ENCODE measurements at places on chromosomes 6 and 20.

- DNase-seq, result no peak
Measured at GRCh38 chr6:40326714-40327421, 260.3 kb downstream of the LRFN2 start.

GRCh38 chr6:26105109-26105730 is 18.0 kb downstream of the HFE start:
- no peak for DNase-seq

DNA sequence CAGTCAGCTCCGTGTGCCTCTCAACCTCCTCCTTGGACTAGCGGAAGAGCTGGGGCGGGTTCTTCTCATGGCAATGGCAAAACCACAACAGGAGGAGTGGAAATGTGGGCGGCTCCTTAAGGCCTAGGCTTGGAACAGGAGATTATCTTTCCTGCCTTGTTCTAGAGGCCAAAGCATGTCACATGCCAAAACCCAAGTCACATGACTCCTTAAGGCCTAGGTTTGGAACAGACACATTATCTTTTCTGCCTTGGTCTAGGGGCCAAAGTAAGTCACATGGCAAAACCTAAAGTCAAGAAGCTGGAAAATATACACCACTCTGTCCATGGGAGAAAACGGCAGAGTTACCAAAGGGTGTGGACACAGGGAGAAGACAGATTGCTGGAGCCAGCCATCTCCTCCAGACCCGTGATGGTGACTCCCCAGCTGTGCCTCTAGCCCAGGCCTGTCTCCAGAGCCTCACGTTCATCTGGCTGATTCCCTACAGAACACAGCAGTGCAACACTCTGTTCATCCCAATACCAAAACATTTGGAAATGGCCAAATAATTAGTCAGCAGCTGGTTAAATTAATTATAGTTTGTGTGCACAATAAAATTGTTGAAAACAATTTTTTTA is 34.2 kb downstream of the ANKRD60 start:
- DNase-seq, result no peak

- DNase-seq, result no peak
Measured at GRCh38 chr20:58169450-58169849, 59.0 kb downstream of the ANKRD60 start.

DNA sequence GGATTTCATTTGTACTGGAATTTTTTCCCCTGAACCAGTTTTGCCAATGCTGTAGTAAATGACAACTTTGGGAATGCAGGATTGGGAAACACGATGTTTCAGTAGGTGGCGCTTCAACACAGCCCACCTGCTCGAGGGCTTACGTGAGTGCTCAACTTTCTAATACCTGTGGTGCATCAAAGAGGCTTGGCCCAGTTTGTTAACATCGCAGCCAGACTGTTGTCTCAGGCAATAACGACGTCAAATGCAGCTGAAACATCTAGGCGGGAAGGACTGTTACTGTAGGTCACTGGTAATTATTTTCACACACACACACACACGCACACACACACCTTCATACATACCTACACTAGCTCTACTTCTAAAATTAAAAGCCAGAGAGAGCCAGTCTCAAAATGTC is 815.5 kb upstream of the SLC35B3 start:
- no peak for DNase-seq

DNA sequence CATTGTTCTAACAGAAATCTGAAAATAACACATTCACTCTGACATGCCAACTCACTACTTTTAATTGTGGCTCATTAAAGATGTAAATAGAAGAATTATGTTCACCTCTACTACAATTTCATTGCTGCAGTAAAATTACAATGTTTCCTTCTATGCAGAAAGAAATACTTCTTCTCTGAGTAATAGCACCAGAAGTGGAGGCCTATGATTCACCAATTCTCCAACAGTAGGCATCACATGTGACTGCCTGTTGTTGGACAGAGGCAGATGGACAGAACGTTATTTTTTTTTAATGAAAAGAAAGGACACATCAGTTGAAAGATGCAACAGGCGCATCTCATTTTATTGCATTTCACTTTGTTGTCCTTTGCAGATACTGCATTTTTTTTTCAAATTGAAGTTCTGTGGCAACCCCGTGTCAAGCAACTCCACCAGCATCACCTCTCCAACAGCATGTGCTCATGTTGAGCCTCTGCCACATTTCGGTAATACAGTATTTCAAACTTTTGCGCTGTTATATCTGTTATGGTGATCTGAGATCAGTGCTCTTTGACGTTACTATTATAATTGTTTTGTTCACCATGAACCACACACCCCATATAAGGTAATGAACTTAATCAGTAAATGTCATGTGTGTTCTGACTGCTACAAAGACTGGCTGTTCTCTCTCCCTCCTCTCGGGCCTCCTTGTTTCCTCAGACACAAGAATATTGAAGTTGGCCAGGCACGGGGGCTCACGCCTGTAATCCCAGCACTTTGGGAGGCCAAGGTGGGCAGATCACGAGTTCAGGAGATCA is 121.4 kb downstream of the ATXN1 start:
- peak; percentile 12 for DNase-seq

DNA sequence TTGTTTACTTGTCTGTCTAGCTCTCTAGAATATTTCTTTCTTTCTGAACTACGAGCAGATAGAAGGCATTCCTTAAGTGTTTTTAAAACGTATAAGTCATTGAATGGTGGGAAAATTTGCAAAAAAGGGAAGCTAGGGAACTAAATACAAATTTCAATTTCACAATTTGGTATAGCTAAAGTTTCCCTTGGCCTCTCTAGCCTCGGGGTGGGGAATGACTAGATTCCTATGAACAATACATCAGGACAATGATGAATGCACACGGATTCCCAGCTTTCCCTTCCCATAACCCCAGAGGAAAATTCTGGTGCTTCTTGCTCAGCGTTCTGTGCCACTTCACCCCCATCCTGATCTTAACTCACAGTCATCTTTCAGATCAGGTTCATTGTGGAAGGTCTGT is 113.3 kb upstream of the ASF1A start:
- no peak for DNase-seq

DNA sequence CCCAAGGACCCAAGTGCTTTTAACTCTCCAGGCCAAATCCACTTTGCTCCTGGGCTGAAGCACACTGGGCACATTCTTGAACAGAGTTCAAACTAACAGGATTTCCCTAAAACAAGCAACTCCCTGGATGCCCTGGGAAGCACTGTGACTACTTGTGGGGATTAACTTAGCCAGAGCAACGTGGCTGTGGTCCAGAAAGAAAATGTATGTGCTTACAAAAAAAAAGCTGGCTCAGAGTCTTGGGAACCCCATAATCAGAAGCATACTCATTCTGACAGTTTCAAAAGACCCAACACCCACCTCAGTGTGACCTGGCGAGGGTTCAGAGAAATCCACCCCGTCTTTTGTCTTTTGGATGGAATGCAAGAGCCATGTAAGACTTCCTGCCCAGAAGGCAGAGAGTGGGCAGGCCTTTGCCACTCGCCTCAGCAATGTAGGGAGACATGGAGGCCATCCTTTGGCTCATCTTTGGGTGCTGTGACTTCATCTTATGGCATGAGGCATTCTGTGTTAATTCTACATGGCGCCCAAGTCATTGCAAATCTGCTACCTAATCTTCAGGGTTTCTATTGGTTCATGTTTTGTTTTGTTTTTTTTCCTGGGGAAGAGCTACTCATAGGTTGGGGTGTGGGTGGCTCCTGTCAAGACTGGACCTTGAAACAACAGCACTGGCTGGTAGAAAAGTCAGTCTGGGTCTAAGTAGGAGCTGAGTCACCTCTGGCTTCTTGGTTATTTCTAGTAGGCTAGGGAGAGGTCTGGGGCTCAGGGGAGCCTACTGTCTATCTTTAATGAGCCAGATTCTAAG is 248.6 kb upstream of the SUPT3H start:
- no peak for DNase-seq

- no peak for DNase-seq
Measured at GRCh38 chr6:64280569-64280968, 645.0 kb downstream of the PHF3 start.

GRCh38 chr6:146194434-146194833 is 165.6 kb downstream of the GRM1 start:
- DNase-seq, result no peak

DNA sequence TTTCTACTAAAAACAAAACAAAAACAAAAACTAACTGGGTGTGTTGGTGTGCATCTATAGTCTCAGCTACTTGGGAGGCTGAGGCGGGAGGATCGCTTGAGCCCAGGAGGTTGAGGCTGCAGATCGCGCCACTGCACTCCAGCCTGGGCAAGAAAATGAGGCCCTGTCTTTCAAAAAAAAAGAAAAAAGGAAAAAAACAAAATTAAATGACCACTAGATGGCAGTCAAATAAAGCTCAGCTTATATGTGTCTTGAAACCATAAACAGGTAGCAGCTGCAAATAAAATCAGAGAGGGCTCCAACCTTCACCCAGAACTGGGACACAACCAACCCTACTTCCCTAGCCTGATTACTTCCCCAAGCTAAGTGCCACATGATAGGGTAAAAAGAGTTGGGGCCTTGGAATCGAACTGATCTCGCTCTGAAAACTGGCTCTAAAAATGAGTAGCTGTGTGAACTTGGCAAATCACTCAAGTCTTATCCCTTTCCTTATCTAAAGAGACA is 67.1 kb upstream of the ADGRF4 start:
- DNase-seq, result no peak

DNA sequence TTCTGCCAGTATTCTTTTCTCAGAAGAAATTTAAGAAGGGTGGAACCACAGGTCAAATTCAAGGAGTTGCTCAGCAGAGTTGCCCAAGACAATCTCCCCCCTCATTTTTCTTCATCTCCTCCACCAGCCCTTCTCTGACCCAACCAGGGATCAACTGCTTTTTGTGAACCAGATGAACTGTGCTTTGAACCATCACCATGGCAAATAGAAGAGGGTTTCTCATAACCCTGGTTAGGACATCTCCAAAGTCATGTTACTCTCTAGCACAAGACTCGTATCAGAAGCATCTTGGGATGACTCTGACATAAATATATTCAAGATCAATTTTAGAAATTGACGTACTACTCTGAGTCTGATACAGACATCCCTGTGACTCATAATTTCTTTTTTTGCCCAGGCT is 130.7 kb downstream of the ALDH8A1 start:
- no peak for DNase-seq

DNA sequence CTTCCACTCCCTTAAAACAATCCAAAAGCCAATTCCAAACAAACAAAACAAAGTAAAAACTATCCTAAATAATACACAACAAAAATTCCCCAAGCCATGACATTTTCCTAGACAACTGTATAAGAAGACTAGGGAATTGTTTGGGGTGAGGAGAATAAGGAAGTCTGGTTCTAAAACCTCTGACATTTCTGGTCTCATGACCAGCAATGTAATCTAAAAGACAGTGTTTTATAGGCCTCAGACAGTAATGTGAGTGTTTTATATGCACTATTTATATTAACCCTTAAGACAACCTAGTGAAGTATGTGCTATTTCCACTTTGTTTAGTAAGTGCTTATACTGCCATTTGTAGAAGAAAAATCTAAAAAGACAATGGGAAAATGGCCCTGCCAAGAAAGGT is 13.0 kb upstream of the RCAN2 start:
- DNase-seq, result no peak

GRCh38 chr20:4006640-4007039 is 8.7 kb downstream of the RNF24 start:
- no peak for DNase-seq

GRCh38 chr6:36912030-36912454 is 26.3 kb downstream of the C6orf89 start:
- no peak for DNase-seq

GRCh38 chr6:9468277-9468676 is 946.6 kb downstream of the TFAP2A start:
- no peak for DNase-seq

GRCh38 chr6:21188505-21189223 is 404.9 kb upstream of the SOX4 start:
- no peak for DNase-seq

DNA sequence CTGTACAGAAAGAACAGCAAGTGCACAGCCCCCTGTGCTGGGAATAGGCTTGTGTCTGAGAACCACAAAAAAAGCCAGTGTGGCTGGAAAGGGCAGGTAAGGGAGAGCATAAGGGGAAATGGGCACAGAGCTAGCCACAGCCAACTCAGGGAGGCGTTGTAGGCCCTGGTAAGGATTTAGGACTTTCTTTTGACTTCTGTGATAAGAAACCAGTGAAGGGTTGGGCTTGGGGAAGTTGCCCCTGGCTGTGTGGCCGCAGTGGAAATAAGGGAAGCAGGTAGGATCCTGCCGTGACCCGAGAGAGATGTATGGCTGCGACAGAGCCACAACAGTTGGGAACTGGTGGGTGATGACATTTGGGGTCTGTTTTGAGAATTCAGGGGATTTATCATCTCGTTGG is 30.0 kb upstream of the PHACTR2 start:
- DNase-seq, result no peak

DNA sequence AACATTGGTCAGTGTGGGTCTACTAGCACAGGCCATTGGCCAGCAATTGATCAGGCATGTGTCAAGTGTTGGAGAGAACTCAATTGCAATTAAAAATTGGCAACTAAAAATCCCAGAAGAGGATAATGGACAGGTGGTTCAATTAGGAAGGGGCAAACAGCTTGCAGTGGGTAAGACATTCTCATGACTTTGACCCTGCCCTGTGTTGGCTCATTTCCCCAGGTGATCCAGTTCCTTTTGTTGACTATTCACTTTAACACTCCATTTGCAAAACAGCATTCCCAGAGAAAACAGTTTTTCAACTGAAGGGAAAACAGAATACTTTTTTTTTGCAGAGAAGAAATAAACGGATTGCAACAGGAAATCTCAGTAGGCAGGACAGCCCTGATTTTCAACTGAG is 28.9 kb upstream of the SCGN start:
- DNase-seq, result peak; percentile 66

GRCh38 chr6:6695625-6696276 is 107.2 kb downstream of the LY86 start:
- DNase-seq, result no peak

DNA sequence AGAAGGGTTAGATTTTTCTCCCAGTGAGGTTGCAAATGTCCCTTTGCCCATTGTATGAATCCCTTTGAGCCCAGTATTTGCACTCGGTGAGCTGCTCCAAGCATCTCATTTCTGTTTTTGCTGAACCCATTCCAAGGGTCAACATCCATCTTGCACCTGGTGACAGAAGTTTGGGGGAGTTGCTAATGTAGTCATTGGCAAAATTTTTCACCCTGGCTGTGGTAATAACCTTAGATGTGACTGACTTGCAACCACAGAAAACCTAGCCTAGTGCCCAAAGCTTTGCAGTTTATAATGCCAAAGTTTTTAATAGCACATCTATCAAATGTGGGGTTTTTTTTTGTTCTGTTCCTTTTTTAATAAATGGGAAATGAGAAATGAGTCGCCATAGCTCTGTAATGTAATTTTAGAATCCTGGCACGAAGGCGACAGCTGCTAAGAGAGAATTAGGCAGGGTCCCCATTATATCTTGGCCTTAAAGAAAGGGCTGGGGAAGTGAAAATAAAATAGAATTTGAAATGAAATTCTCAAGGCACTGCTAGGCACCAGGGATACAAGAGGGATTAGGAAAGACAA is 682.8 kb downstream of the KIF16B start:
- no peak for DNase-seq

DNA sequence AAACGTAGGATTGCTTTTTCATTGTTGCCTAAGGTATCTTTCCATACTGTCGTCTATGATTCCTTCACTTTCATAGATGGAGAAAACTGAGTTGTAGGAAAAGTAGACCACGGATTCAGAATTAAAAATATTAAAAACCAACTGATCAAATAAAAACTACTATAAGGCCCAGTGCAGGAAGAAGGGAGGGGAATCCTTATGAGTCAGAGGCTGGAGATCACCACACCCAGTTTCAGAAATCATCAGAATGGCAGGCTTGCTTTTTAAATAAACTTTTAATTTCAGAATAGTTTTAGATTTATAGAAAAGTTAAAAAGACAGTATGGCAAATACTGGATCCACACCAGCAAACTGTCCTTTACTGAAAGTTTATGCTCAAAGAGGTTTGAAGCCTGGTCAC is 32.0 kb upstream of the POPDC3 start:
- no peak for DNase-seq

All from esophagus muscularis mucosa (tissue), 4 donors.